ENCODE measurements at places on chromosomes 5 and 9. TPM values are rescaled to one million over a fixed set of nuclear protein-coding genes. Genes with fewer than 3 reads are reported as not detected.

DNA sequence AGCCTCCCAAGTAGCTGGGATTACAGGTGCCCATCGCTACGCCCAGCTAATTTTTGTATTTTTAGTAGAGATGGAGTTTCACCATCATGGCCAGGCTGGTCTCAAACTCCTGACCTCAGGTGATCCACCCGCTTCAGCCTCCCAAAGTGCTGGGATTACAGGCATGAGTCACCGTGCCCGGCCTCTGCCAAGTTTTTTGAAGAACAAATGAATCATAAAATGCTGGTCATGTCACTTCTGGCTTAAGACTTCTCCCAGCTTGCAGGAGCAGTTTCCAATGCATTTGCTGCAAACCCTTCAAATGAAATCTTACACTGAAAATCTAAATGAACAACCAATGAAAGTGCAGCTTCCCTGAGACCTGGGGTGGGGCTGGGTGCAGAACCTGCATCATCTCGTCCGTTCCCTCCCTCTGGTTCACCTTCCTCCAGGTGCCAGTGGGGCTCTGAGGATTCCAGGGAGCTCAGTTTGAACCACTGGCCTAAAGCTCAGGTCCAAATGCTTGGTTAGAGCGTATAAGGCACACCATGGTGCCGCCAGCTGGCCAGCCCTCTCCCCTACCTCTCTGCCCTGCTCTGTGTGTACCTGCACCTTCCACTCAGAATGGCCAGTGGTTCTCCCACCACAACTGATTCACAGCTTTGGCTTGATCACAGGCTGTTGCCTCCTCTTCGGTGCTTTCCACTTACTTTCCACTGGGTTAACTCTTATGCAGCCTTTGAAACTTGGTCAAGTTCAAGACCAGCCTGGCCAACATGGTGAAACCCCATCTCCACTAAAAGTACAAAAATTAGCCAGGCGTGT, 39.8 kb upstream of the FUBP3 start:
- H3K36me3 ChIP-seq, result no peaks in the 10 kb centered on the region
- peaks cover 14% of the 10 kb centered on the region for H3K4me1 ChIP-seq

DNA sequence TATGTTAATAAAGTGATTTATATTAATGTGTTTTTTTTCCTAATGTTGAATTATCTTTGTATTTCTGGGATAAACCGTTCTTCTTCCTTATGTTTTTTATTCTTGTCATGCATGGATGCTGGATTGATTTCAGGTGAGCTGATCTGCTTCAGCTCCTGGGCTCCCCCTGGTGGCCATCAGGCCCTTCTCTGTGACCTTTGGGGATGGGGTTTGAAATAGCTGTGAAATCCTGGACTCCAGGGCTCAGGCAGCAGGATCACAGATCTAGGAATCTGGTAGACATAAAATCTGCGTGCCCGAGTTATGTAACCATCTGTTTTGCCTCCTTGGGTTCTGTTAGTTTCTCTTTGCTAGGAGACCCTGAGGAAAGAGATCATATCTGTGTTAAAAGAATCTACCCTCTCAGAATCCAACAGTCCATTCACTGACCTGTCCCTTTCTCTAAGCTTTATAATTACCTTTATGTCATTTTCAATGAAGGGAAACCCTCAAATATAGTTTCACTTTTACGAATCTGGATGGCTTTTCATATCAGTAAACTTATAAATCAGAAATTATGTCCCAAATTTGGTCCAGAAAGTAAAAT, 12.2 kb upstream of the OR13J1 start:
- H3K27me3 ChIP-seq, result no peaks in the 10 kb centered on the region
- no peak for DNase-seq
- H3K27ac ChIP-seq, result no peak overlapping the region
- H3K4me1 ChIP-seq, result no peaks in the 10 kb centered on the region
- H3K36me3 ChIP-seq, result no peaks in the 10 kb centered on the region
- H3K4me3 ChIP-seq, result no peak overlapping the region

- H3K4me3 ChIP-seq, result no peak overlapping the region
- no peak for DNase-seq
- no peaks in the 10 kb centered on the region for H3K27me3 ChIP-seq
- no peak overlapping the region for H3K27ac ChIP-seq
- no peaks in the 10 kb centered on the region for H3K36me3 ChIP-seq
Measured at GRCh38 chr9:29697011-29697410, 2123.7 kb upstream of the C9orf72 start.

GRCh38 chr5:111548348-111548950, 36.1 kb upstream of the STARD4 start:
- H3K27ac ChIP-seq, result no peak overlapping the region
- no peaks in the 10 kb centered on the region for H3K36me3 ChIP-seq
- peaks cover 14% of the 10 kb centered on the region for H3K4me1 ChIP-seq
- no peak for DNase-seq
- H3K27me3 ChIP-seq, result no peaks in the 10 kb centered on the region

DNA sequence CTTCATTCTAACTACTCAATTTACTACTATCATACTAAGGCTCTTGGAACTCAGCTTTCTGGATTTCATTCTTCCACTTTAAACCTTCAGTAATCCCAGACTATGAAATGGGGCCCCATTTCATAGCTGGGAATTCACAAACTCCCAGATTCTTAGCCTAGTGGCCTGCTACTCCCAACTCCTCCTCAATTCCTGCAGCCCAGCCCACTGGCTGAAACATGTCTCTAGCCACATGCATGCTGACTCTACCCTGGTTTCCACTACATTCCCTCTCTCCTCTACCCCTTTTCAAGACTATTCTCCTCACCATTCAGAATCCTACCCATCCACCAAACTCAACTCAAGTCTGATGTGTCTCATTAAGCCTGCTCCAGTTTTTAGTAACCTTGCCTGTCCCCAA, 370.6 kb downstream of the BNC2 start:
- no peak for DNase-seq
- H3K36me3 ChIP-seq, result no peaks in the 10 kb centered on the region
- no peak overlapping the region for H3K4me3 ChIP-seq
- no peaks in the 10 kb centered on the region for H3K27me3 ChIP-seq
- H3K4me1 ChIP-seq, result peaks cover 19% of the 10 kb centered on the region
- H3K27ac ChIP-seq, result no peak overlapping the region

GRCh38 chr9:14515571-14516198, 177.5 kb downstream of the ZDHHC21 start:
- no peaks in the 10 kb centered on the region for H3K27me3 ChIP-seq
- H3K4me3 ChIP-seq, result no peak overlapping the region
- no peaks in the 10 kb centered on the region for H3K36me3 ChIP-seq
- no peak overlapping the region for H3K27ac ChIP-seq
- no peak for DNase-seq
- H3K4me1 ChIP-seq, result no peaks in the 10 kb centered on the region

GRCh38 chr9:87672586-87672985, 53.3 kb upstream of the CTSL start:
- H3K27ac ChIP-seq, result no peak overlapping the region
- H3K4me3 ChIP-seq, result no peak overlapping the region
- H3K4me1 ChIP-seq, result peaks cover 28% of the 10 kb centered on the region

GRCh38 chr5:155522540-155522939, 509.0 kb downstream of the KIF4B start:
- H3K27me3 ChIP-seq, result no peaks in the 10 kb centered on the region
- H3K27ac ChIP-seq, result no peak overlapping the region
- DNase-seq, result no peak
- no peak overlapping the region for H3K4me3 ChIP-seq
- no peaks in the 10 kb centered on the region for H3K36me3 ChIP-seq

- DNase-seq, result peak; percentile 98
- H3K4me1 ChIP-seq, result peaks cover 39% of the 10 kb centered on the region
- no peaks in the 10 kb centered on the region for H3K27me3 ChIP-seq
Measured at GRCh38 chr9:104968025-104968982, 40.3 kb upstream of the ABCA1 start.

- H3K27ac ChIP-seq, result no peak overlapping the region
- no peak for DNase-seq
- no peaks in the 10 kb centered on the region for H3K36me3 ChIP-seq
- H3K27me3 ChIP-seq, result no peaks in the 10 kb centered on the region
- no peaks in the 10 kb centered on the region for H3K4me1 ChIP-seq
Measured at GRCh38 chr5:27619982-27620381, 581.6 kb upstream of the CDH9 start.

GRCh38 chr9:126880947-126881332, 20.5 kb downstream of the ZBTB34 start:
- DNase-seq, result no peak
- H3K27me3 ChIP-seq, result no peaks in the 10 kb centered on the region
- no peak overlapping the region for H3K4me3 ChIP-seq
- H3K4me1 ChIP-seq, result peaks cover 4% of the 10 kb centered on the region

- H3K27me3 ChIP-seq, result no peaks in the 10 kb centered on the region
- no peaks in the 10 kb centered on the region for H3K4me1 ChIP-seq
- peak; percentile 37 for DNase-seq
- no peak overlapping the region for H3K27ac ChIP-seq
Measured at GRCh38 chr9:2341956-2342355, 279.6 kb upstream of the VLDLR start.

GRCh38 chr9:129609486-129610212, 11.3 kb downstream of the C9orf50 start:
- no peak for DNase-seq
- no peaks in the 10 kb centered on the region for H3K36me3 ChIP-seq
- no peaks in the 10 kb centered on the region for H3K27me3 ChIP-seq

DNA sequence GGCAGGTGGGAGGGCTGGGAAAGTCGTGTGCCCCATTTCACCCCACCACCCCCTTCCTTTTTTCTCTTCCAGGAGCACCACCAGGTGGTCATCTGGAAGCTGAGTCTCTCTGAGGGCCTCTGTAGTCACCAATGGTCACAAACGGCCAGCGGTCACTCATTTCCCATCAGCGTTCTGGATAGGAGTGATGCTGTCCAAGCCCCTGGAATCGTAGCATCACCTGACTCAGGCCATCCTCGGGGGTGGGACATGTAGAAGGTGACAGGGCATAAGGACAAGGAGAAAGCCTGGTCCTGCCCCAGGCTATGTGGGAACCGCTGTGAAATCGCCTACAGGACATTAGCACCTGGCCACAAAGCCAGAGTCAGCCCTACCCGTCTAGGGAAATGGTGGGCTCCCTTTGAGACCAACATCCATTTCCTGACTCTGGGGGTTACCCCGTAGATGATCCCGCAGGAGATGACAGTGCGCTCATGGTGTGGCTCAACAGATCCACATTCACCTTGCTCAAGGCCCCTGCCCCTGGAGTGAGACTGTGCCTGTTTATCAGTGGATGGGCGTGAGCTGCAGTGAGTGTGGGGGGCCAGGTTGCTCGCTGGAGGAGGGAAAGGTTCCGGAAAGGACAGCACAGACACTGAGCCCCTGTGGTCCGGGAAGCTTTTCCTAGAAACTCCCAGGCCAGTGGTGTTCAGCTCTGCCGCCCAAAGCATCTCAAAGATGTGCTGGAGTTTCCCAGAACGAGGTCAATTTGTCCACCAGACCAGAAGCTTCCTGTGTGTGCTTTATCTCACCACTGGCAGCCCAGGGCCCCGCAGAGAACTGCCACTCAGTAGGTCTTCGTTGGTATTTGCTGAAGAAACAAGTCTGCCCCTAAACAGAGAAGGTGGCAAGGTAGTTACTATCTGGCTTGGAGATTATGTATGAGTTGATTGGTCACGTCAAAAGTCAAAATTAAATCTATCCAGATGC, 61.1 kb upstream of the UNC5A start:
- H3K4me3 ChIP-seq, result no peak overlapping the region
- no peak overlapping the region for H3K27ac ChIP-seq
- H3K27me3 ChIP-seq, result peaks cover 20% of the 10 kb centered on the region
- no peaks in the 10 kb centered on the region for H3K4me1 ChIP-seq
- DNase-seq, result peak; percentile 62

DNA sequence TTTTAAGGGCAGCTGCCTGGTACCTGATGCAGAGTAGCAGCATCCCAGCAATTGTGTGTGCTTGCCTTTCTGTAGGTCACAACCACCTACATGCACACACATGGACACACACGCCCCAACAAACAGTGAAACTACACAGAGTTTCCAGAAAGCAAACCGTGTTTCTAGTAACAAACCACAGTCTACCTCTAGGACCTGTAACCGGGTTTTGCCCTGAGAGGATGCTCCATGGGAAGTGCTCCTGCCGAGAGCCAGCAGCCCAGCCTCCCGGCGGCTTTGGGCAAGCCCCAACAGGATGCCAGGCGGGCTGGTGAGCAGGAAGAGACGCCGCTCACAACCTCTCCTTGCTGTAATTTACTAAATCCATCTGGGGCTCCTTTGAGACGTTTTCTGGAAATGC, 4.1 kb upstream of the TCF7 start:
- H3K27ac ChIP-seq, result no peak overlapping the region
- H3K4me1 ChIP-seq, result peaks cover 20% of the 10 kb centered on the region
- H3K36me3 ChIP-seq, result no peaks in the 10 kb centered on the region
- peaks cover 10% of the 10 kb centered on the region for H3K27me3 ChIP-seq

GRCh38 chr5:2997179-2997578, 245.7 kb upstream of the IRX2 start:
- no peaks in the 10 kb centered on the region for H3K4me1 ChIP-seq
- peak; percentile 37 for DNase-seq
- no peak overlapping the region for H3K27ac ChIP-seq
- no peak overlapping the region for H3K4me3 ChIP-seq
- no peaks in the 10 kb centered on the region for H3K27me3 ChIP-seq

DNA sequence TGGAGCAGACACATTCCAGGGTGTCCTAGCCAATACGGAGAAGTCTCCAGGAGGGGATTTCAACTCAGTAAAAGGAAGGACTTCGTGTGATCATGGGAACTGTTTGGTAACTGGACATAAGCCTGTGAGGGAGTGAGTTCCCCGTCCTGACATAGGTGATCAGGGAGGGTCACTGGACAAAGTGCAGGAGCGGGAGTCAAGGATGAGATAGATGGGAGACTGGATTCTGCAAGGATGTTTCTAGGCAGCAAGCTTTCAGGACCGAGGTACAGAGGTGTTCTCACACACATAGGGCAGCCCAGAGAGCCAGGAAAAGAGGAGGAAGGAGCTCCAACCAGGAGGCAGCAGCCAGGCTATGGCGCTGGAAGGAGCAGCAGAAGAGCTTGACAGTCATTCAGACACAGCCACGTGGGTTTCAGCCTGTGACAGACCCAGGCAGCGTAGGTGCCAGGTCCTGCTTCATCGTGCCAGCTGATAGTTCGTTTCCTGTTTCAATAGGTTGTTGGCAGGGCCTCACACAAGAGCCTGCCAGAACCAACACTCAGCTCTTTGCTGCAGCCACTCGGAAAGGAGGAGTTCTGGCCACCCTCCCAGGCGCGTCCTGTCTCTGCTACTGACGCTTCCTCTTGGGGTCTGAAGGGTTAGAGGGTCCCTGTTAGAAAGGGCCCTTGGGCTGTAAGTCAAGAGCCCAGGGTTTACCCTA, 84.1 kb downstream of the AMBP start:
- no peaks in the 10 kb centered on the region for H3K27me3 ChIP-seq
- H3K36me3 ChIP-seq, result no peaks in the 10 kb centered on the region
- peaks cover 47% of the 10 kb centered on the region for H3K4me1 ChIP-seq
- H3K4me3 ChIP-seq, result no peak overlapping the region
- no peak for DNase-seq

GRCh38 chr5:14351845-14352712, 208.9 kb downstream of the TRIO start:
- no peak overlapping the region for H3K4me3 ChIP-seq
- DNase-seq, result no peak
- H3K27me3 ChIP-seq, result no peaks in the 10 kb centered on the region
- no peak overlapping the region for H3K27ac ChIP-seq

The TICAM2 gene
- 3.0 TPM for total RNA-seq

The CYLC2 gene
- total RNA-seq, result not detected

The HAVCR2 gene
- total RNA-seq, result 4.1 TPM

The BTNL8 gene
- total RNA-seq, result 0.34 TPM

The NDST1 gene
- 48.2 TPM for total RNA-seq

The EPB41L4A gene
- 33.8 TPM for total RNA-seq

The CARD9 gene
- total RNA-seq, result 4.2 TPM

The SLC36A3 gene
- total RNA-seq, result not detected

All from esophagus muscularis mucosa (tissue), 4 donors.